ENCODE measurements at places on chromosomes 2 and 18.

DNA sequence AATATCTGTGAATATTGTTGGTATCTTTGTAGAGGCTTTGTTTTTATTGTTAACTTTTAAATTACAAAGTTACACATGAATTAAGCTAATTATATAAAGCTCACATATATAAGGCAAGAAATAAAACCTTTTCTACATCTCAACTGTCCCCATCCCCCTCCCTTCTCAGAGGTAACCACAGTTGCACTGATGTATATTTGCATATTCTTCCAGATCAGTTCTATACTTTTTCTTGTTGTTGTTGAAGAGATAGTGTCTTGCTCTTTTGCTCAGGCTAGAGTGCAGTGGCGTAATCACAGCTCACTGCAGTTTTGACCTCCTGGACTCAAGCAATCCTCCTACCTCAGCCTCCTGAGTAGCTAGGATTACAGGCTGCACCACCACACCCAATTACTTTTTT is 36.0 kb upstream of the CDC42EP3 start:
- no peak for DNase-seq

DNA sequence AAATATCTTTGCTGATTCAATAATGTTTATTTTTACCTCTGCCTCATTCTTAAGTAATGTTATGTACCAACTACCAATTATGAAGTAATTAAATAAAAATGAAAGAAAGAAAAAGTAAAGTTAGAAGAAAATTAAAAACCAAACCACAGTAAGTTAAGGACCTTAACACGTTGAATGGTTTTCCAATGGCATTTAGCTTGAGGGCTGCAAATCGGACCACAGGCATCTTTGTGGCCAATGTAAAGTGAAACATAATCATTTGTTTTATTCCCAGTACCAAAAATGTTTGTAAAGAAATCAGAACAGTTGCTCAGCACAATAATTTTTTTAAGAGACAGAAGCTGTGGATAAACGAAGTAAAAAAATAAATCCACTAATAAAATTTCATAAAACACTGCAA is 1455.5 kb upstream of the ZEB2 start:
- DNase-seq = no peak

DNA sequence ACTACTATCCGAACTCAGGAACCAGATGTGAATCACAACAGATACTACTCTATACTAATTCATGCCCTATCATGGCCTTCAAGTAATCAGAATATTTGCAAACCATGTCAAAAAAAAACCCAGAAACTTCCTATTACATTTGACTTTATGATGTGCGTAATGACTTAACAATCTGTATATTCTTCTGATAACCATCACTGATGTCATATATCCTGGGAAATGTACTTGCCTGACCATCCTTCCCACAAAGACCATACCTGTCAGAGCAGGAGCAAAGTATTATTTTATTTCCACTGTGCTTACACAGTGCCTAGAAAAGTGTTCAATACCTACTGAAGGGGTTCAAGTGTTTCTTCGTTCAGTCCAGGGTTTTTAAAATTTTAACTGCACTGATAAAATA is 27.5 kb downstream of the PPP4R1 start:
- DNase-seq = no peak

DNA sequence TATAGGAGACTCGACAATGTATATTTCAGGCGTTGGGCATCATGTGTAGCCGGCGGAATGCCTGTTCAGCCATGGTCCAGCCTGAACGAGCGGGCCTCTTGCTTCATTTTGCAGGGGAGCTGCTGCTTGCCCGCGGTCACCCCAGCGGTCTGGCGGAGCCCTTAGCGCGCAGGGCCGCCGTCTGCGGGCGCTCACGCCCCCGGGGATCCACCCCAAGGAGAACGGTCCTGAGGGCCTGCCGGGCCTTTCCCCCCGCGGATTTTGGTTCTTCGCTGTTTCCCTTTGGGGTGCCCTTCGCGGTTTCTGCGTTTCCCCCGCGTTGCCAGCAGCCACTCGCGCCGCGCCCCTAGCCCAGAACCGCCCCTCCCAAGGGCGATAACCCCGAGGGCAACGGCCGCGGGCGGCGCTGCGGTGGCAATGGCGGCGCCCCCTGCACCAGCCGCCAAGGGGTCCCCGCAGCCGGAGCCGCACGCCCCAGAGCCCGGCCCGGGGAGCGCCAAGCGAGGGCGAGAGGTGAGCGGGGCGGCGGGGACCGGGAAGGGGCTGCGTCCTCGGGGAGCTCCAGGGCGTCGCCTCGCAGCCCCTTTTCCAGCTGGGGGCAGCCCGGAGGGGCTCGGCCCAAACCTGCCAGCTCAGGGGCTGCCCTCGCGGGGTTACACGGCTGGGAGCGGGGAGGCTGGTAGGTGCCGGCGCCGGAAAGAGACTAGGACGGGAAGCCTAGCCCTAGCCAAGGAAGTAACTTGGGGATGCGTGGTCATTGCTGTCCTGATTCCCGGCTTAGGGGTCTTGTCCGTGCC is at the start of gene MFSD2B:
TSS of gene MFSD2B (plus strand) at position 406 of the 797 bp plus-strand sequence. CDS start at position 418, 12 bp downstream.
- no peak for DNase-seq

DNA sequence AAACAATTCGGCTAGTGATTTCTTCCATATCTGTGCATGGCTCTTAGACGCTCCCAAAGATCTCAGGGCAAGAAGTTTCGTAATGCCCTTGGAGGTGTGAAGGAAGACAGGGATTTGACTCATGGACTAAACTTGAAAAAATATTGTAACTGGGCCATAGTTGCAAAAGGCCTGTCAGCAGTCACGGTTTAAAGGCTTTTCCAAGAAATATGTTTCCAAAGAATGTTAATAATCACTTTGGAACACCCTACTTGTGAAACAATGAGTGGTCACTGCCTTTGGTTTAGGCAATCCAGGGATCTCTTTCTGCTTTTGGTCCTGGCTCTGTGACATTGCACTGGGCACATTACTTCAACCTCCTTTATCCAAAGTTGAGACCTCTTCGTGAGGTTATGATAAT is 102.5 kb upstream of the RASGRP3 start:
- no peak for DNase-seq

DNA sequence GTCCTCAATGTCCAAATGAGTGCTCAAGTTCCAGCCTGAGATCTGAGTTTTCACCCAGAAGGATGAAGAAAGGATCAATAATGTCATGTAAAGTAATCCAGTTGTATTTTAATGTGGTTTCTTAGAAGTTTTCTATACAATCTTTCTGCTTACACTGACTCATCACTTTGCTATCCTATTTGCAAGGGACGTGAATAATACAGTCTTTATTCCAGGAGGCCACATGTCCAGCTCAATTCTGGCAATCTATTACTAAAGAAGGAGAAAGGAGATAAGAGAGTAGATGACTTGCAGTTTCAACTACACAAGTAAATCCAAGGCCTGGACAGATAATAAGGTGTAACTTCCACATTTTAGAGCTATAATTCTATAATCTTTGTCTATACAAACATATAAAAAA is 601.1 kb upstream of the SETBP1 start:
- no peak for DNase-seq

Data from activated CD4-positive, alpha-beta T cell treated with anti-CD3 and anti-CD28 coated beads for 24 hours (primary cell).